CD8-positive, alpha-beta memory T cell (primary cell): ENCODE measurements at places on chromosomes 11 and 22. TPM values are rescaled to one million over a fixed set of nuclear protein-coding genes. Genes with fewer than 3 reads are reported as not detected.

DNA sequence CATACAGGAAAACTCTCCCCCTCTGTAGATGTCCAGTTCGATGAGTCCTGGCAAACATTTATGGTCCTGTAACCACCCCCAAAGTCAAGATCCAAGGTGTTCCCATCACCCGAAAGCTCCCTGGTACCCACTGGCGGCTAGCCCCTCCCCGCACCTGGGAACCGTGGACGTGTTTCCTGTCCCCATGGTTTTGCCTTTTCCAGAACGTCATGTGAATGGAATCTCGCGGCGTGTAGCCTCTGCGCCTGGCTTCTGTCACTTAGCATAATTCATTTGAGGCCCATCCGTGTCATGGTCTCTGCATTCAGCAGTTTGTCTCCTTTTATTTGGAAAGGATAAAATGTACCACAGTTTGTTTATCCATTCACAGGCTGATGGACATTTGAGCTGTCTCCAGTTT, 106.3 kb downstream of the KCNQ1 start:
- DNase-seq = no peak

DNA sequence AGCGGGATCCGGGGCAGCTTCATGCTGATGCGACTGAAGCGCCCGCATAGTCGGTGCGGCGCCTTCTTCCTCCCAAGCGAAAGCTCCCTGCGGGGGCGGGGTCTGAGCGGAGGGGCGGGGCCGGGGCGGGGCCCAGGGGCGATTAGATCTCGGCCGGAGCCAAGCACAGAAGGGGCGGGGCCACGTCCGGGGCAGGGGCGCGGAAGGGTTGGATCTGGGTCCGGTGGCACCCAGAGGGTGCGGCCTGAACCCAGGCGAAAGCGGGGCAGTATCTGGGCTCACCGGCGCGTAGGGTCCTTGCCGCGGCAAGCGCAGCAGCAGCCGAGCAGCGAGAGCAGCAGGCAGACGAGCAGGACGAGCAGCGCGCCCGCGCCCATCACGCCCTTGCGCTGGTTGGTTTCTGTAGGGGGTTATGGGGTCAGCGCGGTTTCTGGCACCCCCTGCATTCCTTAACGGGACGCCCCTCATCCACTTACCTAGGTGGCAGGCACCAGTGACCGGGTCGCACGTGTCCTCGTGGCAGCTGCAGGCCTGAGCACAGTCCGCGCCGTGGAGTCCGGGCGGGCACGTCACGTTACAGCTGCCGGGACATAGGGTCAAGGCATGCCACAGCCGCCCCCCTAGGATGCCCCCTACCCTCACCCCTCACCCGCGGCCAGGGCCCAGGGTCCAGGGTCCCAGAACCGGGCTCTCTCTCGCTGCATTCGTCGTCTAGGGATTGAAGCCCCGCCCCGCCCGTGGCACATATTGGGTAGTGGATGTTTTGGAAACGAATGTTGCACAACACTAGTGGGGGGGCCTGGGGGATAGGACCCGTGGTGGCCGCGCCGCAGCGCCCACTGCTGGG, 8.1 kb downstream of the SCARF2 start:
- DNase-seq = peak; percentile 82

DNA sequence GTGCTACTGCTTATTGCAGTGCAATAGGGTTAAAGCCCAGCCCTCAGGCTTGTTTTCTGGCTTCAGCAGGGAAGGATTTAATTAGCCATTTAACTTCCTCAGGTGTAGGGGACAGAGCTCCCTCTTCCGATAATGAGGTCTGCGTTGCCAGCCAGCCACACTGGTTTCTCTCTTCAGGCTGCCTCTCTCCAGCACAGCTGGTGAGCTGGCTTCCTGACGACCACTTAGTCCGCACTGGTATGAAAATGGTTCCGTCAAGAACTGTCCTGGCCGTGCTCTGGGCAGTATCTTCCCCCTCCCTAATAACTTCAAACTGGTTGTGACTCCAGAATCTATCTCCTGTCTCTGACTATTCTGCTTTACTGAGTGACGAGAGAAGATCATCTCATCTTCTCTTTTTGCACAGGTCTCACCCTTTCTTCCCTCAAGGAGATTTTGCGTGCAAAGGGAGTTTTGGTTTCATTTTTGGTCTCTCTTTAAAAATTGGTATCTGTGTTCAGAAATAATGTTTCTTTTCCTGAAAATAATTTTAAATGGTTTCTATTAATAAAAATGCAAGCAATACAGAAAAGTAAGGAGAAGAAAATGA, 49.2 kb downstream of the CNTN5 start:
- DNase-seq = no peak

DNA sequence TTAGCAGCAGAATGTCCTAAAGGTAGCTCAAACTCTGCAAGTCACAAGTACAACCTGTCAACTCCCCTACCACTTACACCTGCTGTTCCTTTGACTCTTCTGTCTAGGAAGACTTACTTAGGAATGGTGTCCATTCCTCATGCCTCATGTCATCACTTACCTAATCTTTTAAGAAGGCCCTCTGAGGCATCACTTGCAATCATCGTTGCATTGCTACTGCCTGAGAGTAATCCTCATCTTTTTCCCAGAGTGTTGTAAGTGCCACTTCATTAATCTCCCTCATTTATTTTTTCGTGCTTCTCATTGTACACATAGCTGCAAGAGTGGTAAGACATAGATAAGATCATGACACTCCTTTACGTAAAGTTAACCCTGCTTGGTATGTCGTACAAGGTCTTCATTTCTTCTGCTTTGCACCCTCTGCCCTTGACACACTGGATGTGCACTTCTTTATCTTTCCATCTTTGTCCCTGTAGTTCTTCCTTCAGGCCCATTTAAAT, 54.6 kb downstream of the SFI1 start:
- DNase-seq = no peak

DNA sequence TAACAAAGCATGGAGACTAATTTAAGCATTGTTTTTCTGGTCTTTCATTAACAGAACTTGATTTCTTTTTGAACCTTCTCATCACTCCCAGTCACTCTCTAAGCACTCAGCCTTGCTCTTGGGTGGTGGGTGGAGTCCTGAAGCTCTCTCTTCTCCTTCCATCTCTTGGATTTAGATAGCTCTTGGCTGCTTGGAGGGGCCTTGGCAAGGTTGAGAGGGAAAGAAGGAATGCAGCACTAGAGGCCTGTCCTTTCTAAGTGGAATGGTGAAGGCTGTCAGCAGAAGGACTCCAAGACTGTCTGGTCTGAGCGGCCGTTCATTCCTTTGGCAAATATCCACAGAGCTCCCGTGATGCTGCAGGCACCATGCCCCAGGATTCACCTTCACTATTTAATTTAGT, 168.6 kb upstream of the E2F8 start:
- DNase-seq = no peak

- no peak for DNase-seq
These were observed 79.5 kb downstream of the PIWIL3 start for GRCh38 chr22:24695060-24695459.

GRCh38 chr11:88424881-88425280, 87.3 kb upstream of the CTSC start:
- DNase-seq = no peak

DNA sequence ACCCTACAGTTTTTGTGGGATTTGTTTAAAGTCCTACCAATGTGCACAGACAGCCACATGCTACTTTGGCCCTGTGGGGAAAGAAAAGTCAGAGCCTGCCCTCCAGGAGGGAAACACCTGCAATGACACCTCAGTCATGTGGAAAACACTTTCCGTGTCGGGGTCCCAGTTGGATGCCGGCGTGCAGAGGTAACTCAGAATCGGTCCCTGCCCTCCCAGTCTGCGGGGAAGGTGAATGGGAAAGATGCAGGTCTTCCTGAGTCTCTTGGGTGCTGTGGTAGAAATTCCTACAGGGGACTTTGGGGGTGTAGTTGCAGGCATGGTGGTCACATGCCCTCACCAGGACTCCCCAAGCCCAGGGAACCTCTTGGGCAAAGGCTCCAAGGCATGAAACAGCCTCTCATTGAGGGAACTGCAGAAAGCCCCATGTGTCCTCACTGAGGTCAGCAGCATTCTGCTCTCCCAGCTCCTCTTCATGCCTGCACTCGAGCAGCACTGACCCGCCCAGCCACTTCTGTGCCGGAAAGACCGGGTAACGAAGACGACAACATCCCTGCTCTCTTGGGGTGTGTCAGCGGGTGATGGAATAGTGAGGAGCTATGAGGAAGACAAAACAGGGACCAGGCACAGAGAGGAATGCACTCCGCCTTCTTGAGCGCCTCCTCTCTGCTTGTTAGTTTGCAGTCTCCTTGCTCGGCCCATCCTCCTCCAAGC, 4.7 kb downstream of the RIBC2 start:
- DNase-seq = no peak

- DNase-seq = no peak
These were observed 8.3 kb downstream of the GAS2 start for GRCh38 chr11:22674470-22675439.

- no peak for DNase-seq
These were observed 7.4 kb downstream of the ETS1 start for GRCh38 chr11:128579798-128580504.

DNA sequence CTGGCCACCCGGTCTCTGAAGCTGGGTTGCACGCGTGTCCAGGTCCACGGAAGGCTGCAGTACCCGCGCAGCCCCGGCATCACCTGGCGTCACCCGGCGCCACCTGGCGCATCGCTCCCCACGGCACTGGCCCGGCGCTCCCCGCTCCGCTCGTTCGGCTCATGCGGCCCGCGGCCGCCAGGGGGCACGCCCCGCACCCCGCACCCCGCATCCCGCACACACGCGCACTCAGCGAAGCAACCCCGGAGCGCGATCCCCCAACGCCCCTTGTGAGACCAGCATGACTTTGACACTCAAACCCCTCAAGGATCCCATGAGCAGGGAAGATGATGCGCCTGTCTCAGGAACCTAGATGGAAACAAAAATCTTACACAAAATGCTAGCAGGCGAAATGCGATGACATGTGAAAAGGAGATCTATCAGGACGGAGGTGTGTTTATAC, 11.9 kb downstream of the B3GNT6 start:
- DNase-seq = peak; percentile 21

GRCh38 chr11:118436639-118437207, 431 bp downstream of the KMT2A start:
- peak; percentile 83 for DNase-seq

GRCh38 chr11:73889019-73889418, 12.2 kb downstream of the PAAF1 start:
- no peak for DNase-seq

DNA sequence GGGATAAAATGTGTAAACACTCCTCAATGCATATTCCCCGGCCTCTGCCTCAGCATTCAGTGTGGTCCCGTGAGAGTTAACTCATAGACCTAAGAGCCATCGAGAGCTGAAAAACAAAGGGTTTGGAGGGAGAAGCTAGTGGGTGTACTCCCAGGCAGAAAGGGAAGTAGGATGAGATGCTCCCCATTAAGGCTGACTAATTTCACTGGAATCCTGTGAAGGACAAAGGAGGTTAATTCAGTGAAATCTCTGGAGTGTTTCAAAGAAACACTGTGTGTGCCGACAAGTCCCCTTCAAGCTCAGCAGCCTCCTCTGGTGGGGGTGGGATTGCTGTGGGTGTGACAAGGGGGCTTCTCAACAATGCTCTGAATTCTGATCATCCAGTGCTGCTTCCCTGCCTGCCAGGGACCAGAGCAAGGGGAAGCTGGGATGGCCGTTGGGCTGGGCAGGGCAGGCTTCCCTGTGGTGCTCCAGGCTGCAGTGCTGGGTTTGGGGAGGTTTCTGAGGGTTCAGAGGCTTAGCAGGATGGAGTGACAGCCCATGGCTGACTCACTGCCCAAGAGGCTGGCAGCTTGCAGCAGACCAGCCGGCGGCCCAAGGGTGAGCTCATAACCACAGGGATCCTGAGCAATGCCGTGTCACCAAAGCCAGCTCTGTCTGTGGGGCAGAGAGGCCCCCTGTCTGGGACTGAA, 61.4 kb upstream of the BMAL1 start:
- DNase-seq = no peak

GRCh38 chr11:34600339-34601084, 20.4 kb upstream of the EHF start:
- DNase-seq = no peak

Gene USP28
- 63.1 TPM for polyA plus RNA-seq

Gene C1QTNF4
- not detected for polyA plus RNA-seq

GRCh38 chr22:49018601-49019000, 809.1 kb downstream of the BRD1 start:
- no peak for DNase-seq

Gene OR5A1
- polyA plus RNA-seq = not detected

GRCh38 chr22:30969532-30970355, 679 bp downstream of the TUG1 start:
- no peak for DNase-seq

Gene MUC6
- polyA plus RNA-seq = not detected

Gene ESAM
- not detected for polyA plus RNA-seq

DNA sequence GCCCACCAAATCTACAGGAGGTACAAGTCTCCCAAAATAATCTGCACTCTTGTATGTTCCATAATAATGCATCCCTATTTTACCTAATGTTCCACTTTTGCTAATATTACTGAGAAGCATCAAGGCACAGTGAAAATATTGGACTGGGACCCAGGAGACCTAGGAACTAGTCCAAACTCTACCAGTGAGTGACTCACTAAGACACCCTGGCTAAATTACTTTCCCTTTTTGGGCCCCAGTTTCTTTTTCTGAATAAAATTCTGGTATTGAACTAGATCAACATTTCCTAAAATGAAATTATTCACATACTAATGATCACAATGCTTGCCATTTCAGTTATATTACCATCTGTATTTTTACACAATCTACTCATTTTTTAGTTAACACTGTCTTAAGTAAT, 19.6 kb downstream of the THAP12 start:
- DNase-seq = no peak

Gene NRIP3
- 0.10 TPM for polyA plus RNA-seq

- no peak for DNase-seq
These were observed 198.8 kb upstream of the NARS2 start for GRCh38 chr11:78773492-78773891.

- DNase-seq = no peak
These were observed 70.2 kb downstream of the MTNR1B start for GRCh38 chr11:93039531-93040240.
